ENCODE measurements at places on chromosomes 1 and 21. TPM values are rescaled to one million over a fixed set of nuclear protein-coding genes. Genes with fewer than 3 reads are reported as not detected.

GPR25 gene
- total RNA-seq, result 0.44 TPM

KRTAP13-2 gene
- not detected for total RNA-seq

PRKAA2 gene
- not detected for total RNA-seq

RNF186 gene
- not detected for total RNA-seq

SRP9 gene
- total RNA-seq, result 339 TPM

All from CD8-positive, alpha-beta memory T cell (primary cell).